ENCODE measurements at places on chromosomes 6 and 20.

GRCh38 chr6:129655334-129655733, 54.6 kb downstream of the ARHGAP18 start:
- DNase-seq: no peak

DNA sequence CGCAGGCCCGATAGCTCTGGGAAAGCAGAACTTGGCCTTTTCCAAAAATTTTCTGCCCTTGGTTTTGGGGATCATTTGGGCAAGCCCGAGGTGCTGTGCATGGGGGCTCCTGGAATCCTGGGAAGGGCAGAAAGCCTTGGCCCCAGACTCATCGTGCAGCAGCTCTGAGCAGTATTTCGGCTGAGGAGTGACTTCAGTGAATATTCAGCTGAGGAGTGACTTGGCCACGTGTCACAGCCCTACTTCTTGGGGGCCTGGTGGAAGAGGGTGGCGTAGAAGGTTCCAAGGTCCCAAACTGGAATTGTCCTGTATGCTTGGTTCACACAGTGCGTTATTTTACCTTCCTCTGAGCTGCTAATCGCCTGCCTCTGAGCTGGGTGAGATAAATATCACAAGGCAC, 1.1 kb upstream of the BMP2 start:
- DNase-seq: no peak

DNA sequence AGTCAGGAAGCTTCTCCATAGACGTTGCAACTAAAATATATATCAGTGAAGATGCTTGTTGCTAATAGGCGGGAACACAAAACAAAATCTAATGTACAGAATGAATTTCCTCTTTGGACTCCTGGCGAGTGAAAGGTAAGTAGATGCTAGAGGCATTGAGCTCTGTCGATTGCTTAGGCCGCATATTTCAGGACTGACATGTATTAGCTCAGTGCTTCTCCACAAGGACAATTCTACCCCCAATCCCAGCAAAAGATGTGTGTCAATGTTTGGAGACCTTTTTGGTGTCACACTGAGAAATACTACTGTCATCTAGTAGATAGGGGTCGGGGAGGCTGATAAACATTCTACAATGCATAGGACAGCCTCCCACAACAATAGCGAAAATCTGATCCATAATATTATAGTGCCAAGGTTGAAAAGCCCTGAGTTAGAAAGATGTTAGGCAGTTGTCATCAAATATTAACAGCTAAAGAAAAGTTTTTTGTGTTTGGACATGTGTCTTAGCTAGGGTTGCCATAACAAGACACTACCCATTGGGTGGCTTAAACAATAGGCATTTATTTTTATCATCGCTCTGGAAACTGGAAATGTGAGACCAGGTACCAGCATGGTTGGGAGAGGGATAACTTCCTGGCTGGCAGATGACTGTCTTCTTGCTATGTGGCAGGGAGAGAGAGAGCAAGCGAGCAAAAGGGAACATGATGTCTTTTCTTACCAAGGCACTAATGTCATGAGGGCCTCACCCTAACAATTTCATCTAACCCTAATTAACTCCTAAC, 48.0 kb upstream of the BCAS1 start:
- no peak for DNase-seq

DNA sequence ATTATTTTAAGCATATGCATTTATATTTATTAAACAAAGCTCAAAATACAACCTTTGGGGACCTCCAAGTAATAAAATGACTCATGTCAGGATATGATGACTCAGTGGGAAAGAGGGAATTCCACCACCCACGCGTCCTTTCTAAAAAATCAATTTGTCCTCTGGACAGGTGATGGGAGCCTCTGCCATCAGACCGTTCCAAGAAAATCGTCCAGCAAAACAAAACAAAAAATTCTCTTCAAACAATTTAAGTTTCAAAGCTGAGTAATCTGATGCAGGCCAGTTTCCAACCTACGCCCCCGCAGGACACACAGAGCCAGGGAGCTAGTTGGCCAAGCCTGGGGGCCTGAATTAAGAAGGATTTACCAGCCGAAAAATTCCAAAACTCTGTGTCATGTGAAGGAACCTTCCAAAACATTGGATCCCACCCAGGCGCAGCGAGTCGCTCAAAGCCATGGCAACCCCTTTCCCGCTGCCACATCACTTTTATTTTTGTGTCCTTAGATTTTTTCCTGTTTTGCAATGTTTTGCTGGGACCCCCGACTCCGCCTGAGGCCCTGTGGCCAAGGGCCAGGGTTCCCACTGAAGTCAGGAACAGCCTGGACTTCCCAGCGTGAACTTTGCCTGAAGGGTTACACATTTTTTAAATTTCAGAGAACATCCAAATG, 95.3 kb downstream of the NFATC2 start:
- no peak for DNase-seq

DNA sequence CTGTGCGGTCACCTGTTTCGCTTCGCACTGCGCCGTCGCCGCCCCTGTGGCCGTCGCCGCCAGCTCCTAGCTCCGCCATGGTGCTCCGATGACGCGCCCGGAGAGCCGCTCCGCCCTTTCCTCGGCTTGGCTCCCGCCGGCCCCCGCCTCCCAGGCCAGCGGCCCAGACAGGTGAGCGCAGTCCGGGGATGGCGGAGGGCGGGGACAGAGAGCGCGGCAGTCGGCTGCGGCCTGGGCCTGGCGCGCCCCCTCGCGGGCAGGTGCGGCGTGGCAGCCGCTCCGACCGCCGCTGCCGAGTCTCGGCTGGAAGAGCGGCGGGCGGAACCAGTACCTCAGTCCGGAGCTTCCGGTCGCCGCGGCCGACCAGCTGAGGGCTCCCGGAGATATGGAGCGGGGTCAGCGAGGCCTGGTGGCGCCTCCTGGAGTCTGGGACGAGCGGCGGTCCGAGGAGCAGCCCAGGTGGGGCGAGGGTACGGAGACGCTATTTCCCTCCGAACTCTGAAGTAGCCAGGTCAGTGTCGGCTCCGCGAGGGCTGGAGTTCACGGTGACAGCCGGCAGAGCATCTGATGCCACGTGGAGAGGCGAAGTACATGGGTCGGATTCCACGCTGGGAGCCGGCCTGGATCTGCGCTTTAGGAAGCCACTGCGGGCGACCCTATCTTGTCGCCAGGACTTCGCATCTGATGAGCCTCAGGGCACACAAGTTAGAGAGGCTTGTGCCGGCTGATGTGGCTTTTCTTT, at the start of gene MAP7:
Gene MAP7 (minus strand): TSS at position 93 of the 742 bp plus-strand sequence. CDS start 14 bp downstream, at position 79.
- peak; percentile 26 for DNase-seq

DNA sequence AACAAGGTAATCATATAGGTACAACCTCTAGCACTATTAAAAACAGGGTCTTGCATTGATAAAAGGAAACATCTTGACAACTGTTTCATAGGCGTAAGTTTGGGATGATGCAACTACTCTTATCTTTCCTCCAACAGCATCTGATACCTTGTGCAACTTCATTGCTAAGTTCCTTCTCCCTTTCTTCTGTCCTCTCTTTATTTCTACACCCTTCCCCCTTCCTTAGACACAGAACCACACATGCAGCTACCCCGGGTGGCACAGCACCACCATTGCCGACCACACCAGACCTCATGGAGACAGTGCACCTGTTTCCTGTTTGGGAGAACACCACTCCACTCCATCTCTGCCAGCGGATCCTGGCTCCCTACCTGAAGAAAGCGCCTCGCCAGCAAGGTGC, 14.4 kb downstream of the MYB start:
- DNase-seq: no peak

GRCh38 chr6:131443514-131443913, 129.5 kb upstream of the ARG1 start:
- no peak for DNase-seq

GRCh38 chr6:121190122-121190521, 144.2 kb downstream of the TBC1D32 start:
- no peak for DNase-seq

- no peak for DNase-seq
Observed at GRCh38 chr6:124991764-124992295, 29.6 kb downstream of the RNF217 start.

DNA sequence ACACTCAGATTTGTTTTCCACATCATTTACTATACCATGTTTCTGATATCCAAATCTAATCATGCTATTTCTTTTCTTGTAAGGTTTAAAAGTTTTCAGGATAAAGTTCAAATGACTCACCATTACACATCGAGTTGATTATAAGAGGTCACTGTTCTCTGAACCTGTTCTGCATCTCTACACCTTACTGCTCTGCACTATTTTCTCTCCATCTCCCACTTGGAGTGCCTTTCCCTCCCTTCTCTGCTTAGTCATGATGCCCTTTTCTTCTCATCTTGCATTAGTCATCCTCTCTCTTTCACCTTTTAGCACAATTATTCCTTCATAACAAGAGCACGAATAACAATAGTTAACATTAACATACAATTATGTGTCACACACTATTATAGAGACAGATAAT, 37.5 kb upstream of the FUT9 start:
- DNase-seq: no peak
